H1 (cell line): ENCODE measurements at places on chromosomes 3 and 15. TPM values are rescaled to one million over a fixed set of nuclear protein-coding genes. Genes with fewer than 3 reads are reported as not detected.

- no peak for DNase-seq
Observed at GRCh38 chr15:86041399-86041798, 38.3 kb upstream of the AGBL1 start.

GRCh38 chr15:98823012-98823458 lies 174.7 kb downstream of the IGF1R start:
- DNase-seq, result no peak

- no peak for DNase-seq
Observed at GRCh38 chr3:9347081-9347480, 15.8 kb upstream of the THUMPD3 start.

GRCh38 chr15:72070817-72071447 lies 47.0 kb downstream of the MYO9A start:
- no peak for DNase-seq

GRCh38 chr3:95418251-95418650 lies 1355.4 kb downstream of the NSUN3 start:
- DNase-seq, result no peak

GOLGA6D gene
- total RNA-seq, result 0.69 and 0.73 TPM in 2 replicates

TM4SF18 gene
- total RNA-seq, result 2.9 and 3.3 TPM in 2 replicates

DNA sequence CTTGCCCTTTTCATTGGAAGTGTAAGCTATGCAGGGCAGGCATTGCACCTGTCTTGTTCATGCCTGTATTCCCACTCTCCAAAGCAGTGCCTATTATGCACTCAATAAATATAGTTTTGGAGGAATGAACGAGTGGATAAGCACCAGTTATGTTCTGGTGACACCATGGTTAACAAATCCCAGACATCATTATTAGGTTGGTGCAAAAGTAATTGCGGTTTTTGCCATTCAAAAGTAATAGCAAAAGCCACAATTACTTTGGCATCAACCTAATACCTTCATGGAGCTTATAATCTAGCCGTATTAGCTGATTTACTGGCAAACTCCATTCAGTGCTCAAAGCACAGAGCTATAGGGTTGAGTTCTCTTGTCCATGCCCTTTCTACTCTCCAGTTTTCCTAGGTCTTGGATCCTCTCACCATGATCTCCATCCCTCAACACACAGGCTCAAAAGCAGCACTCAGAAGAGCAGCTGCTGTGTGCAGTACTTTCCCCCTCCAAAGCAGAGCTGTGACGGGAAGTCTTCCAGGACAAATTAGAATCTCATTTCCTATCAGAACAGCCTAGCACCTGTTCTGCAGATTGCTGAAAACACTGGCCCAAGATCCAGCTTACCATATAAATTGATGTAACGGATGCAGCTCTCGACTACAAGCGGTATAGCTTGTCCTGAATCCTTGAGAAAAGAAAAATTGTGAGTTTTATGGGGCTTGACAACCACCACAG lies 63.2 kb upstream of the RAD18 start:
- DNase-seq, result no peak

- no peak for DNase-seq
Observed at GRCh38 chr15:89614164-89614563, 38.9 kb downstream of the TICRR start.

DNA sequence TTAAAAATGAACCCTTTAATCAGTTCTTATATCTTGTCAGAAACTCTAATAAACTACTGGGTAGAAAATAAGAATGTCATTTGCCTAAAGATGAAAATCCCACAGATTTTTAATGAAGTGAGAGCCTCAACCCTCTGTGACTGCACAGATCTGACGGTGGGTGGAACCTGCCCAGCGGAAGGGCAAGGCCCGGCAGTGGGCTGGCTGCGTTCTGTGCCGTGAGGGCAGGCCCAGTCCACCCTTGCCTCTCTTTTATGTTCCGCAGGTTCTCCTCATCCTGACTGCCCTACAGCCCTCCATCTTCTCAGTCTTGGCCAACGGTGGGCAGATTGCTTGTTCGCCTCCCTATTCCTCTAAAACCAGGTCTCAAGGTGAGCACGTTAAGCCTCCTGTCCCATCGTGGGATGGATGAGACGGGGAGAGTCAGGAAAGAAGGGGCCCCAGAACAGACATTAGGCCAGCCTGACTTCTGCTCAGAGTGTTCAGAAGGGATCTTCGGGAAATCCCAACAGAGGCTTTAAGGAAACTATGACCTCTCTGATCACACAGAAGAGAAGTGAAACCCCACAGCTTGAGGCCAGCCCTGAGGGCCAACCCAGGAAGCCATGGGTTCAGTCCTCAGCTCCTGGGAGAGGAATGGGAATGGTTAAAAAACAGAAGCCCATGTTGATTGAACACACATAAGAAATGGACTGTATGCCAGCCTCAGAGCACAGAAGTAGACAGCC lies 16.0 kb downstream of the SLC51A start:
- DNase-seq, result no peak

FOXB1 gene
- total RNA-seq, result 1.5 and 2.1 TPM in 2 replicates

- no peak for DNase-seq
Observed at GRCh38 chr3:101722394-101723173, 1.8 kb upstream of the CEP97 start.

GRCh38 chr15:78641102-78641748 lies at the start of gene CHRNB4:
TSS of gene CHRNB4 (minus strand) at chr15:78641210. CDS start at chr15:78641133, 77 bp downstream.
- peak; percentile 96 for DNase-seq

- DNase-seq, result no peak
Observed at GRCh38 chr3:32017286-32017685, 35.7 kb downstream of the ZNF860 start.

- no peak for DNase-seq
Observed at GRCh38 chr3:183626877-183627594, 8.4 kb upstream of the KLHL24 start.

GRCh38 chr3:96266395-96267190 lies 547.8 kb upstream of the EPHA6 start:
- no peak for DNase-seq

GRCh38 chr15:96160269-96160668 lies 170.2 kb upstream of the NR2F2 start:
- no peak for DNase-seq

VEPH1 gene
- total RNA-seq, result 10.9 and 18.3 TPM in 2 replicates
